ENCODE measurements at places on chromosomes 1 and 21. TPM values are rescaled to one million over a fixed set of nuclear protein-coding genes. Genes with fewer than 3 reads are reported as not detected.

The HECTD3 gene
- total RNA-seq, result 23.7 TPM

DNA sequence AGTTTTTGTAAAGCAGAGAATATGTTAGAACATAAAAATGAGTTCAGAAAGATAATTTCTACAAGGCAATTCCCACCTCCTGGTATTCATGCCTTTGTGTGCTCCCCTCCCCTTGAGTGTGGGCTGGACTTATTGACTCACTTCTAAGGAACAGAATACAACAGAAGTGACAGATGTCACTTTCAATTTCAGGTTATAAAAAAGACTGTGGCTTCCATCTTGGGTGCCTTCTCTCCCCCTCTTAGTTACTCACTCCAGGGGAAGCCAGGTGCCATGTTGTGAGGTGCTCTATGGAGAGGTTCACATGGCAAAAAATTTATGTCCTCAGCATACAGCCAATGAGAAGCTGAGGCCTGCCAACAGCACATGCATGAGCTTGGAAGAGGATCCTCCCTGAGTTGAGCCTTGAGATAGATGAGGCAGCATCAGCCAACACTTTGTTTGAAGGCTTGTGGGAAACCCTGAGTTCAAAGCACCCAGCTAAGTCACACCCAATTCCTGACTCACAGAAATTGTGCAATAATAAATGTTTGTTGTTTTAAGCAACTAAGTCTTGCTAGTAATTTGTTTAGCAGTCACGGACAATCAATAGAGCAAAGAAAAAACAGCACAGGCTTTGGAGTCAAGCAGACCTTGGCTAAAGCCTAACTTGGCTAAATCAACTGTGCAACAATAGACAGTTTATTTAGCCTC lies 73.5 kb upstream of the NGF start:
- no peak for DNase-seq

The LRRC3 gene
- 2.1 TPM for total RNA-seq

The SERTAD4 gene
- 4.1 TPM for total RNA-seq

GRCh38 chr1:162091681-162092524 lies 22.4 kb downstream of the NOS1AP start:
- no peak for DNase-seq

The NUP210L gene
- 0.27 TPM for total RNA-seq

DNA sequence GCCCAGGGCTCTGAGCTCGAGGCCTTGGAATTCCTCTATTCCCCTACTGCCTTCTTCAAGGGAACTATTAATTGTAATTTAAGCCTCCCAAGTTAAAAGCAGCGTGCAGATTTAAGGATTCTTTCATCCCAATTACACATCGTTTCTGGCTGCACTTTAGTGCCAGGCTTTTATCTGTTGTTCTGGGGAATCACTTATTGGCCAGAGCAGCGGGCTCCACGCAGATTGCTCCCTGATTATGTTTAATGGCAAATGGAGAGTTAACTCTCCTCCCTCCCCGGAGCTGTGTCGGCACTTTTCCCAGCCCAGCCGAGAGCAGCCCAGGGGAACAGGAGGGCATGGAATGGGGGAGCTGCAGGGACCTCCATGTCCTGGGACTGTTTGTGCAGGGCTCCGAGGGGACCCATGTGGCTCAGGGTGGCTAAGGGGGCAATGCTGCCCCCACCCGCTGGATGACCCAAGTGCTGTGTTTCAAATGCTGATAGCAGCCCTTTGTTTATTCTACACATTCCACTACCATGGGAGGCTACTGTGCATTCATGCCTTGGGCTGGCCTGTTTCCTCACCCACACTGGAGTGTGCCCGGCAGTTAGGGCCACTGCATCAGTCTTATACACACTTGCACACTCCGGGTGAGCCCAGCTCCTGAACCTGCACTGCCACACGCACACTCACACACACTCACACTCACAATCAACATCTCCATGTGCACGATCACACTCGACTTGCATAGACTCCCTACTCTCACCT lies 93.3 kb upstream of the POU3F1 start:
- no peak for DNase-seq

The OVAAL gene
- total RNA-seq, result 1.5 TPM

The MYOM3 gene
- 409 TPM for total RNA-seq

DNA sequence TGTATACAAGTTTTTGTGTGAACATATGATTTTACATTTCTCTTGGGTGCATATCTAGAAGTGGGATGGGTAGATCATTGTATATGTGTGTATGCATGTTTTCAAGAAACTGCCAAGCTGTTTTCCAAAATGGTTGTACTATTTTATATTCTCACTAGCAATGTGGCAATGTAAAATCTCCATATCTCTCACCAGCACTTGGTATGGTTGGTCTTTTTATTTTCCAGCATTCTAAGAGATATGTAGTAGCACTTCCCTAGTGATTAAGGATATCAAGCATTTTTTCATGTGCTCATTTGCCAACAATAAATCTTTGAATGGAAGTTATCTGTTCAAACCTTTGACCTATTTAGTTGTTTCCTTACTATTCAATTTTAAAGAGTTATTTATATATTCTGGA lies 310.7 kb downstream of the ZNF326 start:
- DNase-seq, result no peak

The PLPPR4 gene
- 0.55 TPM for total RNA-seq

- DNase-seq, result no peak
Observed at GRCh38 chr21:45824546-45825215, 156.9 kb upstream of the COL6A1 start.

GRCh38 chr1:21924503-21925005 lies 12.6 kb downstream of the HSPG2 start:
- peak; percentile 49 for DNase-seq

- no peak for DNase-seq
Observed at GRCh38 chr1:115296981-115297380, 41.1 kb downstream of the NGF start.

DNA sequence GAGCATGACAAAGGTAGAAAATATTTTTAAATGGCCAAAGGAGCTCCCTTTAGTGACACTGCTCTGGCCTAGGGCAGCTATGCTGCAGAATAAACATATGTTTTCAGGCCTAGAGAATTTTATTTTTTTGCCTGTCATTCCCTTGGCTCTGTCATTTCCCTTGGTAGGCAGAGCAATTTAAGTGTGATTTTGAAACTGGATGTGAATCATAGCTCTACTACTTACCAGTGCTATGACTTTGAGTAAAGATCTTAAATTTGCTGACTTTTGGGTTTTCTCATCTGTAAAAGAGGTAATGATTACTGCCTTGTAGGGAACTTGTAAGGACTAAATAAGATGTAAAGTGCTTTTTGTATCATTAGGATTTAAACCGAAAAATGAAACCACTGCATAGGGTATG lies 189.0 kb upstream of the ZRANB2 start:
- no peak for DNase-seq

DNA sequence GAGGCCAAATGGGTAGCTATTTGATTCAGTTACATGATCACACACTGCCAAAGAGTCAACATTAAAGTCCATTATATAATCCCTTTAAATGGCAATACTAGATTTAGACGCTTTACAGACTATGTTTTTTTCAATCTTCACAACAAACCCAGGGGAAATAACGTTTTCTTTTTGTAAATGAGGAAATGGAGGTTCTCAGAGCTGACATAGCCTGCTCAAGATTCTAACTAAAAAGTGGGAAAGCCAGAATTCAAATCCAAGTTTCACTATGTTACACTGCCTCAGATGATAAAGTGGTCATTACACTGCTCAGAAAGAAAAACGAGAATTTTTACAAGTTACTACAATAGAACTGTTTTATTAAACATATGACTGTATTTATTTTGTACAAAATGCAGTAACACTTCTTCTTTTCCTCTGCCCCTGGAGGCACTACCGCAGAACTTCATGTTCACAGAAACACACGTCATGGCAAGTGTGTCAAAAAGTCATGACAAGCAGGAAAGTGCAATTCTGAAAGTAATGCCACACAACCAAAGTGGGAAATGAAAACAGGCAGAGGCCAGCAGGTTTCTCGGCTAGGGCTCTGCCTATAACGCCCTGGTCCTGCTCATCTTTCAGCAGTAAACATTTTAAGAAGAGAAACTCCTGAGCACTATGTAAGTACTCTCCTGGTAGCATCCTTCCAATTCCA lies 19.0 kb downstream of the THEMIS2 start:
- no peak for DNase-seq

- DNase-seq, result no peak
Observed at GRCh38 chr1:35377555-35377954, 109.0 kb downstream of the ZMYM4 start.

GRCh38 chr1:29786791-29787732 lies 550.7 kb downstream of the PTPRU start:
- DNase-seq, result no peak

Data from left ventricle myocardium superior (tissue), 1 donor.